ENCODE measurements at places on chromosomes 7 and 10. TPM values are rescaled to one million over a fixed set of nuclear protein-coding genes. Genes with fewer than 3 reads are reported as not detected.

FOXK1 gene
- 17.5 TPM for total RNA-seq

TSPAN13 gene
- 148 TPM for total RNA-seq

ERVW-1 gene
- not detected for total RNA-seq

AOAH gene
- 3.7 TPM for total RNA-seq

IGFBP3 gene
- 6.1 TPM for total RNA-seq

OTUD1 gene
- total RNA-seq = 16.7 TPM

FAM25C gene
- total RNA-seq = not detected

SORBS1 gene
- 90.5 TPM for total RNA-seq

TMEM178B gene
- total RNA-seq = 53.0 TPM

IL15RA gene
- not detected for total RNA-seq

SPDYE5 gene
- not detected for total RNA-seq

CPA1 gene
- total RNA-seq = not detected

EGR2 gene
- total RNA-seq = 1.6 TPM

LRRD1 gene
- total RNA-seq = 1.2 TPM

SEMA3C gene
- total RNA-seq = 307 TPM

C10orf143 gene
- total RNA-seq = 0.41 TPM

STEAP1B gene
- total RNA-seq = 2.4 TPM

ATOH7 gene
- total RNA-seq = 0.41 TPM

DUS4L gene
- total RNA-seq = 15.5 TPM

CFAP43 gene
- total RNA-seq = 15.9 TPM

ANKRD1 gene
- not detected for total RNA-seq

PON3 gene
- 0.41 TPM for total RNA-seq

NCF1 gene
- total RNA-seq = under 0.01 TPM

CALML5 gene
- total RNA-seq = not detected

ANKRD22 gene
- total RNA-seq = under 0.01 TPM

ASB15 gene
- not detected for total RNA-seq

FKBP6 gene
- not detected for total RNA-seq

RELN gene
- total RNA-seq = 57.5 TPM

ADAM22 gene
- total RNA-seq = 76.2 TPM
